ENCODE measurements at places on chromosomes 7 and 10.

DNA sequence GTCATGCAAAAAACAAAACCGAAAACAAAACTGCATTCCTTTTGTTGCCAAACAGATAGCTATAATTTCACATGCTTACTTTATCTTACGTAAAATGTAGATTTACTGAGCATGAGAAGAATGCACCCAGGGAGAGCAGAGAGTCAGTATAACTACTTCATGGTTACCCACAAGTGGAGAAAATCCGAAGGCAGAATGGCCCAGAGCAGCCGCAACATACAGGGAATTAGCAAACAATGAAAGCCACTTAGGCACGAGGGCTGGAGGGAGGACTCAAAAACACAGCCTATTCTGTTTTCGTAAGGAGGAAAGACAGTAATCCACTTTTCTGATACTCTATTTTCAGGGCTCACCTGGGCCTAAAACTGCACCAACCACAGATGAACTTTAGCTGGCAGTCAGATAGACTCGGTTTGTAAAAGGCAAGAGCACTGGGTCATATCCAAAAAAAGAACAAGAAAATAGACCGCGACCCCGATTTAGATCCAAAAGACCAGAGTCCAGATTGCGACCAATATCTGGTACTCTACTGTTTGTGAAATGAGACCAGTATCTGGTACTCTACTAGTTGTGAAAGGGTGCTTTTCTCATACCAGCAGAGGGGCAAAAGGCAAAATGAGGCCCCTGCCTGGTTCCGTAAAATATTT lies 1.3 kb downstream of the ITPRIP start:
- DNase-seq: no peak

- DNase-seq: no peak
Measured at GRCh38 chr10:12999849-13000248, 1.7 kb downstream of the CCDC3 start.

DNA sequence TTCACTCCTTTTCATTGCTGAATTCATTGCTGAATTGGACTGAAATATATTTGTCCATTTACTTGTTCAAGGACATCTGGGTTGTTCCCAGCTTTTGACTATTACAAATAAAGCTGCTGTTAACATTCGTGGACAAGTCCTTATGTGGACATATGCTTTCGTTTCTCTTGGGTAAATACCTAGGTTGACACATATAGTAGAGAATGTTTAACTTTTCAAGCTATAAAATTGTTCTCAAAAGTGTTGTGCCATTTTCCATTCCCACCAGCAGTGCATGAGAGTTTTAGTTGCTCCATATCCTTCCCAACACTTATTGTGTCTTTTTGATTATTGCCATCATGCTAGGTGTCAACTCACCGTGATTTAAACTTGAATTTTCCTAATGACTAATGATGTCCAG lies 17.5 kb upstream of the CPVL start:
- DNase-seq: no peak

DNA sequence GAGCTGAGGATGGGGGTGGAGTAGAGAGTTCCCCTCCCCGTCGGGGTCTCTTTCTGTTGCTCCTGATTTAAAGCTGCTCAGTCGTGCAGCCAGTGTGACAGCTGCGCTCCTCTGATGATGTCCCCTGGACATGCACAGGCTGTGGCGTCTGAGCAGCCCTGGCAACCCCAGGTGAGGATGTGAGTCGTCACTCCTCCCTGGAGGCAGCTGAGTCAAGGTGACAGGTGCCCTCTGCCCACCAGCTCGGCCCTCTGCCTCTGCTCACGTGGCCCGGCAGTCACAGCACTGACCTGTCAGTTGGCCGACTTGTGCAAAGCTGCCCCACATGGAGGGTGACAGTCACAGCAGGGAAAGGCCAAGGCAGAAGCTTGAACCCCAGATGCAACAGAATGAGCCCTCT lies 33.9 kb downstream of the ANXA8 start:
- DNase-seq: no peak

DNA sequence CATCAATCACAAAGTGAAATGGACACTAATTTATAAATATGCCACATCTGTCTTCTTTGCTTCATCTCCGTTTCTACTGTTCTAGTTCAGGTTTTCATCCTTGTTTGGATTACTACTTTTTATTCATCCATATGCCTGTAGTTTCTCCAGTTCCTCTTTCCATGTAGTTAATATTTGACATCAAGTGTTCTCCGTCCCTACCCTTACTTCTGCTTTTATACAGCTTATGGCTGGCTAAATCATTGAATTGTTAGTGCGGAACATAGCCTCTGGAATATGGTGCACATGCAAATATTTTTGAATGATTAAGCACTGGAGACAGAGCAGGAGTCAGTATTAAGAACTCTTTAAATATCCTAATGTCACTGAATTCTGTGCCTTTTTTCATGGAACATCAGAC lies 230.0 kb upstream of the PPP1R3A start:
- DNase-seq: no peak

Data from left ventricle myocardium inferior (tissue), 1 donor.